NAMALWA (cell line): ENCODE measurements at places on chromosomes 13 and 19.
A peak's percentile ranks its signal among the peaks of the same experiment; 100 is the strongest.

DNA sequence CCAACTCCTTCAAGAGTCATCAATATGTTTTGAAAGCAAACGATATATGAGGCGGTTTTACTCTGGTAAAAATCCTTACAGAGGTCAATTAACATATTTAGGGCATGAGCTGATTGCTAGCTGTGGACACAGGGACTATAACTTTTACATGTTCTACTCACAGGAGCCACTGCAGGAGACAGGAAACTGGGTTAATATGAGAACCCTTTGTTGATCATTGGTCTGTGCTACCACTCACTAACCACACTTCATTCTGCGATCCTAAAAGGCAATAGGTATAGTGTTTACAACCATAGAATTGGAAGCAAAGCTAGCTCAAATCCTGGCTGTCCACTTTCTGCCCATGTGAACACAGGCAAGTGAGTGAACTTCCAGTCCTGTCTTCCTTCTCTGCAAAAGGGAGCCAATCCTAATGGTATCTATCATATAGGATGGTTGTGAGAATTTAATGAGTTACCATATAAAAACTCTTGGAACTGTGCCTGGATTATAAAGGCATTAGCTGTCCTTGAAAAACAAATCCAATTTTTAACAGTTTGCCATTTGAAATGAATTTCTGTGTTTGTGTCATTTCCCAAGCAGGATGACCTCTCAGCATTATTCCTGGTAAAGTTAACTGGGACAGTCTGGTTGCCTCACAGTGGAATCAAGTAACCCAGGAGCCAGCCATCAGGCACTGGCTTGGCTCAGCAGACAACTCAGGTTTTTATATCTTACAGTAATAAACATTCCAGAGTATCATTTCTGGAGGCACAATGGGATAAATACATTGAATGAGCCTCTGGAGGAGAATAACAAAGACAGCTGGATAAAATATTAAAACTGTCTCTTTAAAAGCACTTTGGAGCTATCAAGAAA, 29.8 kb upstream of the RAP2A start:
- no peak for DNase-seq

DNA sequence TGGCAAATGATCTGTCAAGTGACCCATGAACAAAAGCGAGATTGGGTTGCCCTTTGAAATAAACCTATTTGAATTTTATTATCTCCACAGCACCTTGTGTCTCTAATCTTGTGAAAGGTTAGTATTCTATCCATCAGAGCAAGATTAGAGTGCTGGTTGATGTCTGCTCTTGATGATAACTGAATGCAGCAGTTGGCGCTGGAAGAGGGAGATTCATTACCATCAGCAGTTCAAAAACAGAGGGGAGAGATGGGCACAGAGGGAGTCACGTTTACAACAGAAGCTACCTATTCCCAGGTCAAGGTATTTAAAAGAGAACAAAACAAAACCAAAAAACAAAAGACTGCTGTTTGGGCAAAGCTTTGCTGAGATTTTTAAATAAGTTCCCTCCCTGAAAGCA, 588.1 kb downstream of the GPC6 start:
- DNase-seq, result no peak

GRCh38 chr19:41691268-41691970, 3.3 kb upstream of the CEACAM7 start:
- DNase-seq, result peak; percentile 31

- DNase-seq, result no peak
These were observed 5.4 kb downstream of the AKAP8 start for GRCh38 chr19:15374105-15374651.

- DNase-seq, result peak; percentile 80
These were observed 8.3 kb upstream of the TLE6 start for GRCh38 chr19:2969104-2969504.

- DNase-seq, result peak; percentile 44
These were observed 21.9 kb downstream of the ATP11A start for GRCh38 chr13:112711528-112712265.

- DNase-seq, result no peak
These were observed 5.6 kb downstream of the LENG9 start for GRCh38 chr19:54457773-54458647.

DNA sequence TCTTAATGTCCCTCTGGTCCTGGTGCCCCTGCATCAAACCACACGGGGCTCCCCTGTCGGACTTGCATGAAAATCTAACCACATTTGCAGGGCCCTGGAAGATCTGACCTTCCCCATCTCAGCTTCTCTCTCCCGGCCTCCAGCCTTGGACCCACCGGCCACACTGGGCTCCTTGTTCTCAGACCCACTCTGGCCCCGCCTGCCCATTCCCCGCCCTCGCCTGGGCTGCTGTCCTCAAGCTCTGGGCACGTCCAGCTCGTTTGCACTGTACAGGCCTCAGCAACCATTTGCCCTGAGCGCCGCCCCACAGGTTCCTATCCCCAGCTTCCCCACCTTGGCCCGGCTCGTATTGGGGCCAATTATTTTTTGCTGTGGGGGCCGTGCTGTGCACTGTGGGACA, 10.5 kb downstream of the MYO9B start:
- no peak for DNase-seq

- no peak for DNase-seq
These were observed 114.2 kb downstream of the RAP2A start for GRCh38 chr13:97548138-97548537.

GRCh38 chr13:98327371-98328270, 150.6 kb upstream of the RNF113B start:
- DNase-seq, result no peak

GRCh38 chr19:2867025-2867991, at the start of gene ZNF556:
TSS of gene ZNF556 (plus strand) at chr19:2867335. CDS start at chr19:2867422, 87 bp downstream.
- DNase-seq, result peak; percentile 98

DNA sequence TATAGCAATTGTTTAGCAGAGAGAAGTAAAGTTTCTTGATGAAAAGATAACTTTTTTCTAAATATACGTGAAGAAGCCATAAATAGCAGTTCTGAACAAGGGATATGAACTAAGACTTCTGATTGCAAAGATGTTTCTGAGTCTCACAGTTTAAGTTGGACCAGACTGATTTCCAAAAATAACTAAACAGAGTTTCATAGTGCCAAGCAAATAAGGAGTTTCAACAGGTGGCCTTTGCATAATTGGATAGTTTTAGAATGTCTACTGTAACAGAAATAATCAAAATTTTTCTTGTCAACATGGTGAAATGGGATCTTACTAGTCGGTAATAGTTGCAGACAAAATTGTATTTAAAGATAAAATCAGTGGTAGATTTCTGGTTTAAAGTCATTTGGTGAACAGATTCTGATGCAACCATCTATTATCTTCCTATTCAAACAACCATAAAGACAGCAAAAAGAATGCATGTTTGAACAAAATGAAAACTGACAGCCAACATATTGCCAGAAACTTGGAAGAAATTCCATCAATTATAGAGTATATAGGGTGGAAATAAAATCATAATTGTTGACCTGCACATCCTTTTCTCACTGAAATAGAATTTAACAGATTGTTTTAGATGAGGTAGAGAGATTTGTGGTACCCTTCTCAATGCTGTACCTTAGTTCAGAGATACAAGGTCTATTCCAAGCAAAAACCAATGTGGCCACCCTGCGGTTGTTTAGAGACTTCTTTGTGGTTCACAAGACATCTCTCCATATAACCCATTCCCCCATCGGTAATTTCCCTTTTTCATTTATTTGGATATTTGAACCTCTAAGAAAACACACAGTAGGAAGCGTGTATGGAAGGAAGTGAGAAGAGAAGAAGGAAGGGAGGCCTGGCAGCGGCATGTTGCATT, 275.3 kb downstream of the COG6 start:
- no peak for DNase-seq

DNA sequence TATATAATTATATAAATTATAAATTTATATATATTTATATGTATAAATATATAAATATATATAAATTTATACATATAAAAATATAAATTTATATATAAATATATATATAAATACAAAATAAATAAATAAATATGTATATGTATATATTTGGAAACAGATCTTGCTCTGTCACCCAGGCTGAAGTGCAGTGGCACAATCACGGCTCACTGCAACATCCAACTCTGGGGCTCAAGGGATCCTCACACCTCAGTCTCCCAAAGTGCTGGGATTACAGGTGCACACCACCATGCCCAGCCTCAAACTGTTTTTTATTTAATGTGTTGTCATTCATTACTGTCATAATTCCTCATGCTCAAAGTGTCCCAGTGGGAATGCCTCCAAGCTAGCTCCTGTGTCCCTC, 25.2 kb upstream of the PDCD5 start:
- no peak for DNase-seq

DNA sequence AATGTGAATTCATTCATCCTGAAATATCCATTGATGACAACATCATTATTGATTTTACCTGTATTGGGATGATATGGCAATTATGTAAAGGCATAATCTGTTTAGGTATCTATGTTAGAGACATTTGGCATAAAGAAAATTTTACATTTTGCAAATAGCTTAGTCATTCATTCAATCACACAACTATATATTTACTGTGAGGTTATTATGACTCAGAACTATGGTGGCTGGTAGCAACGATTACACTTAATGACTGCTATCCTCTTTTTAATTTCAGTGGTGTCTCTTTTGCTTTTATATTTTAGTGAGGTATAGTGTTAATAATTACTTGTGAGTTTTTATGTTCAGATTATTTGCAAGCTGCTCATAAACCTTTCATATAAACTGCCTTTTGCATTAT, 955.9 kb downstream of the SLITRK6 start:
- DNase-seq, result no peak

DNA sequence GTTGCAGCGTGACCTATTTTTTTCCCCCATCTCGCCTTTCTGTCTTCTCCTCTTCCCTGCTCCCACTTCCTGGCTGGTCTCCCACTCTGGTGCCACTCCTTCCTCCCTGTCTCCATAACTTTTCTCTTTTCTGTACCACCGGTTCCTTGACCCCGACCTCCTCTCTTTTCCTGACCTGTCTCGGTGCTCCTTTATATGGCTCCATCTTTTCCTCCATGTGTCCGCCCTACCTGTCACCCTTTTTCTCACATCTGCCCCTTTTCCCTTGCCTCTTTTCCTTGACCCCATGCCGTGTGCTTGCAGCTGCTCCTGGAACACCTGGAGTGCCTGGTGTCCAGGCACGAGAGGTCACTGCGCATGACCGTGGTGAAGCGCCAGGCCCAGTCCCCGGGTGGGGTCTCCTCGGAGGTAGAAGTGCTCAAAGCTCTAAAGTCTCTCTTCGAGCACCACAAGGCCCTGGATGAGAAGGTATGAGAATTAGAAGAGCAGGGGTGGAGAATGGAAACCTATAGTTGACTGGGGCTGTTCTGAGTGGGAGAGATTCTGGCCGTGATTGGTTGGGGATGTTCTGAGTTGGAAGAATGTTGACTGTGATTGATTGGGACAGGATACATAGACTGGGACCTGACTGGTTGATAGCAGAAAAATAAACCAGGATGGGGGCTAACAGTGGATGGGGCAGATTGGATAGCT, 9.3 kb downstream of the PPFIA3 start:
- DNase-seq, result no peak

- no peak for DNase-seq
These were observed 28.8 kb downstream of the TSSK6 start for GRCh38 chr19:19486343-19487076.

DNA sequence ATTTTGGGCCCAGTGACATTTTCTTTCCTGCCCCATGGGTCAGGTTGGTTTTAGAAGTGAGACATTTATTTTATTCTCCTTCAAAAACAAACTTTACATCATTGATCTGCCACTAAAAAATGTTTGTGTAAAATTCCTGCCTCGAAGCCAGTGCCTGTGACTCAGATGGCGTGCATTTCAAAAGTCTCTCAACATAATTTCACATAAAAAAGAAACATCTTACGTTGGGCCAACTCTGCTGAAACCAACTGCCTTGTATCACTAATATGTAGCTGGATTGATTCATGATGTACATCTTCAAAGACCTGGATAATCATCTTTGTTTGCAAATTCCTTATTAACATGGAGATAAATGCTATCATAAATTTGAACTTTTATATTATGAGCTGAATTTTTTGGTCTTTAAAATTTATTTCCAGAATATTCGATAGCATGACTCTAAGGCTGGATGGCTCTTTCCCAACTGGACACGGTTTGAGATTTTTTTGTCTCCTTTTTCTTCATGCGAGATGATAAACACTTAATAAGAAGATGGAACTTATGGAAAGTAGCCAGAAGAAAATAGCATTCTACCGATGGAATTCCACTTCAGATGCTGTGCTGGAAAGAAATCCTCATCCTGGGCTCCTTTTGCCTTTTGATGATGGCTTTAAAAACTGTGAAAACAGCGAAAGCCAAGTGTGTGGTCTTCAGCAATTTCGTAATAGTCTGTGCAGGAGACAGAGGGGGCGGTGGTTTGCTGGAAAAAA, 420.5 kb downstream of the FGF9 start:
- DNase-seq, result no peak

GRCh38 chr13:26623125-26623524, 65.6 kb downstream of the WASF3 start:
- no peak for DNase-seq

DNA sequence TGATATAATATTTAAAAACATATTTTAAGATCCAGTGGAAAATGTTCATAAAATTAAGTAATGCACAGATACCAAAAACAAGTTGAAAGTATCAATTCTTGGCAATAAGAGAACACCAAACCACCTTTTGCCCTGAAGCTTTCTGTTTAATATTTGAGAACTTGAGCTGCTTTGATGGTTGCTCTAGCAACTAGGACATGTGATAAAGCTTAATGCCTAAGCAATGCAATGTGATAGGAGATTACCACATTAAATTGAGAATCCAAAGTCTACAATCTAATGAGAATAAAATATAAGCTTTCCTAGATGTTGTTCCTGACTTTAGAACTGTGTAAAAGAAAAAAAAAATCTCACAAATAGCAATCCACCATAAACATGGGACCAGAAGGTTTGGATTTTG, 1367.5 kb upstream of the PCDH9 start:
- DNase-seq, result no peak

DNA sequence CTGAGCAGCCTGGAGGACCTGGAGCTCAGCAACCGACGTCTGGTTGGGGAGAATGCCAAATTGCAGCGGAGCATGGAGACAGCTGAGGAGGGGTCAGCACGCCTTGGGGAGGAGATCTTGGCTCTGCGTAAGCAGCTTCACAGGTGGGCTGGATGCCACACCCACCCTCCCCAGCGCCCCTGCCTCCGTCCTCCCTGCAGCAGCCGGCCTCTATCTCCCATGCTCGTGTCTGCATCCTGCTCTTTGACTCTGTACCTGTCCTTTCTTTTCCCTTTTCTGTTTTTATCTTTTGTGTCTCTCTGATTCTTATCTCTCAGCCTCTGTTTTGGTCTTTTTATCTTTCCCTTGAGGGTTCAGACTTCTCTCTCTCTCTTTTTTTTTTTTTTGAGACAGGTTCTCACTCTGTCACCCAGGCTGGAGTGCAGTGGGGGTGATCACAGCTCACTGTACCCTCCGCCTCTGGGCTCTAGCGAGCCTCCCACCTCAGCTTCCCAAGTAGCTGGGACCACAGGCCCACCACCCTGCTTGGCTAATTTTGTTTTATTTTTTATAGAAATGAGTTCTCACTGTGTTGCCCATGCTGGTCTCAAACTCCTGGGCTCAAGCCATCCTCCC, 10.1 kb downstream of the KASH5 start:
- no peak for DNase-seq

- DNase-seq, result peak; percentile 78
These were observed 12.8 kb downstream of the IER2 start for GRCh38 chr19:13162724-13163608.
